ENCODE measurements at places on chromosomes 1 and 21. TPM values are rescaled to one million over a fixed set of nuclear protein-coding genes. Genes with fewer than 3 reads are reported as not detected.

- no peak for ATAC-seq
These were observed 15.0 kb upstream of the ABCG1 start for GRCh38 chr21:42203936-42204335.

SLC22A15 gene
- total RNA-seq: 6.6 TPM

GRCh38 chr1:169829671-169830070, 35.0 kb upstream of the METTL18 start:
- no peak for ATAC-seq

DNA sequence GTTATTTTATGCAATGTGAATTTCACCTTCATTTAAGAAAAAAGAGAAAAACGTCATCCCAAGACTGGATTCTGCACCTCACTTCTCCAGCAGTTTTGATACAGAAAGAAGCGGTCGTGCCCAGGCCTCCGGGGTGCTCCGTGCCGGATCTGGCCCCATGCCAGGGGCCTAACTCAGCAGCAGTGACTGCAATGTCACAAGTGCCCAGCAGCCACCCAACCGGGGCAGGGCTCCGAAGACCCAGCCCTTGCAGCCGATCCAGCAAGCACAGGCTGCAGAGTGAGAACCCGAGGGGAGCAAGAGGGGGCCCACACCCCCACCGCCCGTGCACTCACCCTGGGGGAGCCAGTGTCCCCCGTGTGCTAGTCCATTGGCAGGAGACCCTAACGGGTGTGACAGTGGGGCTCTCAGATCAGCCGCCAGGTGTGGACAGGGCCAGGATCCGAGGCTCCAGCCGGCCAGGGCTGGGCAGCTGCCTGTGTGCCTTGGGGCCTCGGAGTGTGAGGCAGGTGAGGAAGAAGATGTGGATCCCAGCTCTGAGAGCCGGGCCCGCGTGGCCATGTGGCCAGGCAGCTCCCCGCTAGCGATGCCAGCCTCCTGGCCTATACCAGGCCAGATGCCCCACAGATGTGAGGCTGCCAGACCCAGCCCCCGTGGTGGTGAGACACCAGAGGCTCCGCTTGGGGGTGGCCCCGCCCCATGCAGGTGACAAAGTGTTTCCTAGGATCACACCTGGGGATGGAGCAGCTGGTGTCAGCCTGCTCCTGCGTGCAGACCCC, 60.6 kb downstream of the MEGF6 start:
- ATAC-seq: no peak

GOLT1A gene
- not detected for total RNA-seq

DNA sequence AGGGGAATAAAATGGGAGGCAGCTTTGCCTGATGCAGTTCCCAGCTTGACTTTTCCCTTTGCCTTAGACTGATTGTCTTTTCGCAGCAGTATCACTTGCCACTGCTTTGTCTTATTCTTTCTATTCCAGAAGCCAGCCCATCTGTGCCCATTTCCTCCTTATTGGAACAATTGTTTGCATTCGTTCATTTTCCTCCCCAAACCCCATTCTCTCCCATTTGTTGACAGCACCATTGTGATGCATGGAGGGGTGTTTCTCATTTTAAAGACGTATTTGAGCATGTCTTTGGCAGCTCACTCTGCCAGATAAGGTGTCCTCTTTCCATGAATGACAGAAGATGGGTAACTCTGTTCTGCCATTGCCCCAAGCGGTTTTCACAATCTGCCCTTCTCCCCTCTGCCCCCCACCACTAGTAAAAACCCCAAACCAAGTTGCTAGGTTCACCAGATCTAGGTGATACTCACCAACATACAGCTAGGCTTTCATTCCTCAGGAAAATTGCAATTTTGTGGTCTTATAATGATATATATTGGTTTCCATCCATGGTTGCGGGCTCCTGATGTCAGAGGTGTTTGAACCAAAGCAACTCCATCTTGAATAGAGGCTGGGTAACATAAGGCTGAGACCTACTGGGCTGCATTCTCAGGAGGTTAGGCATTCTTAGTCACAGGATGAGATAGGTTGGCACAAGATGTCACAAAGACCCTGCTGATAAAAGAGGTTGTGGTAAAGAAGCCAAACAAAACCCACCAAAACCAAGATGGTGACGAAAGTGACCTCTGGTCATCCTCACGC, 30.8 kb downstream of the SERBP1 start:
- ATAC-seq: no peak

RHEX gene
- 0.48 TPM for total RNA-seq

- ATAC-seq: peak; percentile 67
These were observed 38.8 kb upstream of the SRSF10 start for GRCh38 chr1:24018611-24019580.

GPR3 gene
- total RNA-seq: 0.52 TPM

C4BPA gene
- 0.24 TPM for total RNA-seq

DNA sequence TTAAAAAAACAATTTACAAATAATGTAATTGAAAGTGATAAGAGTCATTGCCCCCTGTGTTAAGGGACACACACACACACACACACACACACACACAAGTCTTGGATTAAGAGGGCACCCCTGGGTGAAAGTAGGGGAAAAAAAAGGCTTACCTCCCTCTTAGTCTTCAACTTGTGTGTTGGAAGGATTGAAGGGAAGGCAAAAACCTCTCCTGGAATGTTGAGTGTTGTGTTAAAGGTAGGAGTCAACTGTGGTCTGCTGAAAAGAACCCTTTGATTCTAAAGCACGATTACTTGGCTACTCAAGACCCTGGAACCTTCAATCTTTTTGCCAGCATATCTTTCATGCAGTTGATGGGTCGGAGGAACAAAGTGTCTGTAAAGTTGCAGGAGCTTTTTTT, 6.4 kb downstream of the PBX1 start:
- no peak for ATAC-seq

GRCh38 chr1:2874607-2875480, 73.4 kb upstream of the TTC34 start:
- ATAC-seq: no peak

DNA sequence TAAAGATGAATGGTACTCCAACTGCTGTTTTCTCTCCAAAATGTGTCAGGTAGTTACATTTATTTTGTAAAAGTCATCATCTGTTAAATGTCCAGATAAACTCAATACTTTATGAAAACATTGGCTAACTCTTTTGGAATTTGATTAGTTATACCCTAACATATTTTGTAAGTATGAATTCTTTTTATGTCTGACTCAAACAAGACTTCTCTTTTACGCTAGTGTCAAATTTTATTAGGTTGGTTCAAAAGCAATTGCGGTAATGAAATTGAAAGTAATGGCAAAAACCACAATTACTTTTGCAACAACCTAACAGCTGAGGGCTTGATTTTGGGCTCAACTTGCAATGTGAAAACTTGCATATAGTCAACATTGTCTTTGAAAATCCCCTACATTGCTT, 41.0 kb upstream of the USP25 start:
- ATAC-seq: no peak

GRCh38 chr1:2912424-2913061, 108.7 kb upstream of the ACTRT2 start:
- no peak for ATAC-seq

- ATAC-seq: no peak
These were observed 54.9 kb downstream of the TMEM53 start for GRCh38 chr1:44619261-44619900.

CFAP74 gene
- total RNA-seq: not detected

DNA sequence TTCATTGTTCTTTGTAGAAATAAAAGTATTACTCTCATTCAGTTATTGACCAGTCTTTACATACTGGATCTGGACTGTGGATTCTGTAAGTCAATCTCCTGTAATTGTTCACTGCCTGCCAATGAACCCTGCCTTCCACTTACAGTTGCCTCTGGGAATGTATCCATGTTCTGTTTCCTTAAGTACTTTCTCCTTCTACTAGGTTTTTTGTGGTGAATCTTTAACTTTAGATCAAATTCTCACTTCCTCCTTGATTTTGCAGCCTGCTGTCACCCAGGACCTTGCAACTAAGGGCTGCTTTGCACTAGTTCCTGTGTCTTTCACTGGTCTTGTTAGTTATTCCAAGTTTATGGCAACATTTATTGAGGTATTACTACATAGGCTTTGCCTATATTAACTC, 28.2 kb upstream of the ANKRD13C start:
- no peak for ATAC-seq

DNA sequence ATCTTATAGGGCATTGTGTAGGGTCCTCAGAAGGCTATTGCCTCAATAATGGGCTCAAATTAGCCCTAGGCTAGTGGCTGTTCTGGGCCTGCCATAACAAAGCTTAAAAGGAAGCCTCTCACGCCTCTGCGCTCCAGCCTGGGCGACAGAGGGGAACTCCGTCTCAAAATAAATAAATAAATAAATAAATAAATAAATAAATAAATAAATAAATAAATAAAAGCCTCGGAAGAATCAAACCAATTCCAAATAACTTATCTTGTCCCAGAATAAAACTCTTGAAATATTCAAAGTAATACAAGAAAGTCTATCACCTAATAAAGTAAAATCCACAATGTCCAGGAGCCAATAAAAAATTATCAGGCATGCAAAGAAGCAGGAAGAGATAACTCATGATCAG, 14.4 kb upstream of the ALDH9A1 start:
- no peak for ATAC-seq

RIMS3 gene
- total RNA-seq: 2.2 TPM

RPTN gene
- total RNA-seq: 0.08 TPM

- ATAC-seq: no peak
These were observed 22.7 kb upstream of the FHAD1 start for GRCh38 chr1:15224259-15224869.

- ATAC-seq: no peak
These were observed 82.2 kb downstream of the FMN2 start for GRCh38 chr1:240173836-240174235.

DNA sequence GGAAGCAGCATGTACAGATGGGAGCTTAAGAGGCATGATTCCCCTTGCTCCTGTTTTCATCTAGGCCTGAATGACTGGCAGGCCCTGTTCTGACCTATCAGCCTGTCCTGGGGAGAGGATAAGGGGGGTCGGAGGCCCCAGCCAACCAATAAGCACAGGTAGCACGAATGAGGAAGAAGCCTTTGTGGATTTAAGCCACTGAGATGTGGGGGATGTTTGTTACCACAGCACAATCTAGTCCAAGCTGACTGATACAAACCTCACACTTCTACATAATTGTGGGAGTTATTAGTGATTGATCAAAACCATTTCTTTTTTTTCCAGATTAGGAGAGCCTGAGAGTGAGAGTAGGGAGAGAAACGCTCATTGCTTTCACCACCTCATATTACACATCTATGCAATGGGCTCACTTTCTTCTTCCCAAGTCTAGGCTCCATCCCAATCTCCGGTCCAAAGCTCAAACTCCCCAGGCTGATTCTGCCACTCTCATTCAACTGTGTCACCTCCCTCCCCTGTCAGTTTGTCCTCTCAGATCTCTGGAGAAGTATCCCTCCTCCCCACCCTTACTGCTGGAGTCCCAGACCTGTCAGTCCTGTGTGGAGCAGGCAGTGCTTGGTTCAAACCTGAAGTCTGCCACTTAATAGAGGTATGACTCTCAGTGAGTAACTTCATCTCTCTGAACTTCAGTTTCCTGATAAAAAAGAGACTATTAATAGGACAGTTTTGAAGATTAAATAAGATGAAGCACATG, 220.5 kb downstream of the PTPRU start:
- no peak for ATAC-seq

- ATAC-seq: no peak
These were observed 342.8 kb upstream of the KAZN start for GRCh38 chr1:14255711-14256110.

- peak; percentile 50 for ATAC-seq
These were observed 77.9 kb downstream of the NEK7 start for GRCh38 chr1:198234520-198235251.

DNA sequence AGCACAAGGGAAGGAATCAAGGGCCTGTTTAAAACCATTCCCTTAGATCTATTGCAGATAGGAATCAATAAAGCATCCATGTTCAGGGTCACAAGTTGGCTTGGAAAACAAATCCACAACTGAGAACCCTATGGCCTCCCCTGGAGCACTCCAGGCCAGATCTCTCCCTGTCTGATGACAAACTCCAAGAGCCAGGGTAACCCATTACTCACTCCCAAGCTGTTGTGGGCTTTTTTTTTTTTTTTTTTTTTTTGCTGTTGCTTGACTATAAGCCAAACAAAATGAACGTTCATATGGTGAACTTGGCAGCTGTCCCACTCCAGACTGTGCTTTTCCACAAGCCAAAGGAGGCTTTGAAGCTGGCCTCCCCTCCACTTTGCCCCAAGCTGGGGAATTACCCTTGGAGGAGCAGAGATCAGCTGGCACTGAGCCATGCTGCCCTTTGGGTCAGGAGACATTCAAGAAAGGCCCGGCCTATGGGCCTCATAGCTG, 35.7 kb upstream of the VAV3 start:
- ATAC-seq: no peak

PTAFR gene
- 7.6 TPM for total RNA-seq

- no peak for ATAC-seq
These were observed 831 bp upstream of the KRTAP10-2 start for GRCh38 chr21:44552136-44552535.
